ENCODE measurements at places on chromosomes 2 and 18.

DNA sequence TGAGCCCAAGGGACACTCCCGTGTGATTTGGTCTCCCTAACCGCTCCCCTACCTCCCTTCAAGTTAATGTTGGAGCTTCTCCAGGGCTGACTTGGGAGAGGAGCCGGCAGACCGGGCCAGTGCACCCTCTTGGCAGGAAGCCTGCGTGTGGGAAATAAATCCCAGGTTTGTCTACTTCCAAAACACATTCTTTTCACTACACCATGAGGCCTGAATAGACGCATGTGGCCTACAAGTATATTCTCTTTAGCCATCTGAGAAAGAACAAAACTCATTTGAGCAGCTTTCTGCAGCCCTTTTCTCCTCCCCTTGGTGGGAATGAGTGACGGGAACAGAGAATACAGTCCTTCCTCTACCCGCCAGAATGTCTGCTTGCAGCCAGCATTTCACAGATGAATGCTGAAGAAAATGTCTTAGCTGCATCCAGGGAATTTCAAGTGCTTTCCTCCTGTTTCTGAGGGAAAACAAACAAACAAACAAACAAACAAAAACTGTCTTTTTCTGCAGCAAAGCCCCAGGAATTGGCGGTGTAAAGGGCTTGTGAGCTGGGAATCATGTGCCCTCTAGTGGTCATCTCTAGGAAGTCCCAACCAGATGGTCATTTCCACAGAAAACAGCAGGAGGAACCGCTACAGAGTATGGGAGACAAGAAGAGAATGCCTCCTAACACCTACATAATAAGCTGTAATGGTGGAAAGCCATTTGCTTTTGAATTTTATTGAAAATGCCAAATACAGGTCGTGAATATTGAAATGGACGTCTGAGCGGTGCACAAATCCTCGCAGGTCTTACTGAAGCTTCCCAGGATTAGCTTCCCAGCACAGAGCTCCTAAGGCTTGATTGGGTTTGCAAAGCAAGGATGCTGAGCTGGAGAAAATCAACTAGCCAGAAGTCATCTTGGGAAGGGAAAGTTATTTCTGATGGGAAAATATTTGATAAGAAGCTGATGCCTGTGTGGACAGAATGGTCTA is 41.2 kb upstream of the DAPL1 start:
- DNase-seq: peak; percentile 71

GRCh38 chr2:112008910-112009485 is 46.1 kb upstream of the TMEM87B start:
- DNase-seq: no peak

GRCh38 chr2:207734264-207734635 is 22.8 kb downstream of the CCNYL1 start:
- DNase-seq: peak; percentile 19

DNA sequence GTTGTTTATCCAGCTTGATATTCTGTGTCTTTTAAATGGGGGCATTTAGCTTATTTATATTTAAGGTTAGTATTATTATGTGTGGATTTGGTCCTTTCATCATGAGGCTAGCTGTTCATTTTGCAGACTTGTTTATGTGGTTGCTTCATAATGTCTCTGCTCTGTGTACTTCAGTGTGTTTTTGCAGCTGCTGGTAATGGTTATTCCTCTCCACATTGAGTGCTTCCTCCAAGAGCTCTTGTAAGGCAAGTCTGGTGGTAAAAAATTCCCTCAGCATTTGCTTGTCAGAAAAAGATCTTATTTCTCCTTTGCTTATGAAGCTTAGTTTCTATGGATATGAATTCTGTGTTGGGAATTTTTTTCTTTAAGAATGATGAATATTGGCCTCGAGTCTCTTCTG is 47.8 kb upstream of the NT5C1B start:
- DNase-seq: no peak

DNA sequence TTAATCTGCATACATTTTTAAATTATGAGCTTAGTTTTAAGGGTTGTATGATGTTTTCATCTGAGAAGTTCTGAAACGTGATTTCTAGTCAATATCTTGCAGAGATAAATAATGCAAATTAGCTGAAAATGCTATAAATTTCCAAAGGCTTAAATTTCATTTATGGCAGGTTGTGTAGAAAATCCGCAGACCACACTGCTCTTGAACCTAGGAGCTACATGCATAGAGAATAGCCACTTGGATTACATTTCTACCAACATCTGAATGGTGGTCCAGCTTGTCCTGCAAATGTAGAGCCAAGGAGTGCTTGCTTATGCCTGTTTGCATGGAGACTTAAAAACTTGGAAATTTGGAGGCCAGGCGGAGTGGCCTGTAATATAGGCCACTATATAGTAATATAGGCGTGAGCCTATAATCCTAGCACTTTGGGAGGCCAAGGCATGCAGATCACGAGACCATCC is 6.8 kb downstream of the MAT2A start:
- DNase-seq: peak; percentile 22

DNA sequence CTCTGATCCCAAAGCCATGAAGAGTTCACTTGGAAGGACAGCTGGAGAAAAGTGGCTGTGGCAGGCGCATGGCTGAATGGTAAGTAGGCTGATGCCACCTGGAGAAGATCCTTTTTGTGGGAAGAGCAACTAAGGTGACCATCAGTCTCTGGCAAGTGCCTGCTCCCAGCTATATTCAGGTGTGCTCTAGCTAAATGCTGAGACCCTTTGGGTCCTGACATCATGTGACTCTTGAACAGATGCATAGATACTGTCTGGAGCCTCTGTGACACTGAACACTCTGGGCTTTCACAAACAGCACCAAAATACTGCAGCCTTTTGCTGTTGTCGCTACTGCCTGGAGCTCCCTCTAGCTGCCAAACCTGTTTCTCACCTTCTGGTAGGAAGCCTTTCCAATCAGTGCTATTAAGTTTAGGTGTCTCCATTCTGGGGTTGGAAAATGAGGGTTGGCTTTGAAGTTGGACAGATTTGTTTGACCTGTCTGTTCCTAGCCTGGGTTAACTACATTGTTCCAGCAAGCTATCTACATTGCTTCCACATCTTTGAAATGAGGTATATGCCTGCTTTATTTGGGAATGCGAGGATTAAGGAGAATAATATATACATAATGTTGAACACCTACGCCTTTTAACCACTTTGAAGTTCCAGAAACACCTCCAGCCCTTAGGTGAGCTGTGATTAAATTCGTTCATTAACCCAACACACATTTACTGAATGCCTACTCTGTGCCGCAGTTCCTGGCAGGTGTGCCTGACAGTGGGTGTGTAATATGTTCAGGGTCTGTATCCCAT is 3.1 kb downstream of the EGR4 start:
- DNase-seq: peak; percentile 52

DNA sequence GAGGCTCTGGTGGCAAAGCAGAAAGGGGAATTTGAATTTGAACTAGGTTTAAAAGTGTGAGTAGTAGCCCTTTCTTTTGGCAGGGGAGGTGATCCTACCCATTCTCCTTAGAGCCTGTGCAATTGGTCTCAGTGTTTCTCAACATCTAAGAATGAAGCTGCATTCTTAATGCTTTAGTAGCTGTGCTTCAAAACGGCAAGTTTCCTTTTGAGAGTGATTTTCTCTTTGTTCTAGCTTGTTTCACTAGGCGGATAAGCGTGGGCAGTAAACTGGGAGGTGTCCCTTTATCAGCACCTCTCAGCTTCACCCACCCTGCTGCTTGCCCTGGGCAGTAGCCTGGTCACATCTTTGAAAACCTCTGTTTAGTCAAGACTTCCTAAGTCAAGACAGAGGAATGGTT is 6.7 kb downstream of the CRIM1 start:
- DNase-seq: peak; percentile 21

Data from A673 (cell line).